ENCODE measurements at places on chromosomes 1 and 21.

DNA sequence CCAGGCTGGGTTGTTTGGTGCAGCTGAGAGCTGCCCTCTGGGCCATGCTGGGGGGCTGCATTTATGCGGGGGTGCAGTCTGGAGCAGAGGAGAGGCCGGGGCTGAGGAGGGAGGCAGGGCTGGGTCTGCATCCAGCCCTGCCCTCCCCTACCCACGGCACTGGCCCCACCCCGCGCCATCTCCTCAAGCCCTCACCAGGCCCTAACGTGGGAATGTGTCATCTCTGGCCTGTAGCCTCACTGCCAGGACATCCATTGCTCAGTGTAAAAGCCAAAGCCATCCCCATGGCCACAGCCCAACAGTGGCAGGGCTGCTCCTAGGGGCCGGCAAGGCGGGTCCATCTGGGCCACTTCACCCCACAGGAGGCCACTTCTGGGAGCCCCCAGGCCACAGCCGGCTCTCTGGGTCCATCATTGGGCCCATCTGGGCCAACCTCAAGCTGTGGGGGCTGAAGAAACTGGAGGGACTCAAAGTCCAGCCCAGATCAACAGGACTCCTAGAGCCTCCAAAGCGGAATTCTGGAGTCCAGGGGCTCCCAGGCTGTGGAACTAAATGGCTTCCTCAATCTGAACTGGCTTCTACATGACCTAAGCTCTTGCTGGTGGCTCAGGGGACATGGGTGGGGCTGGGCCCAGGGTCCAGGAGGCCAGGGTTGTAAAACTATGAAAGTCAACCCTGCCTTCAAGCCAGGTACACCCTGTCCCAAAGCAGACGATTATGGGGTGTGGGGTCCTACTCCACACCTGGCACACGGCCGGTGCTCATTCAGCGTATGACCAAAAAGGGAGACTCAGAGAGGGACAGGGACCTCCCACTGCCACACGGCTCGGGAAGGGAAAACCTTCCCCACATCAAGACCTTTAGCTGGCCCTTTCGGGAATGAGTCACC, 32.6 kb downstream of the RUNX3 start:
- DNase-seq: no peak

- DNase-seq: no peak
Observed at GRCh38 chr21:42563686-42564085, 50.0 kb downstream of the SLC37A1 start.

- DNase-seq: no peak
Observed at GRCh38 chr1:5375481-5375880, 616.7 kb downstream of the NPHP4 start.

GRCh38 chr1:210464519-210465039, 135.9 kb downstream of the HHAT start:
- no peak for DNase-seq
